ENCODE measurements at places on chromosomes 7 and 10.

- no peak for DNase-seq
Measured at GRCh38 chr7:33190688-33191304, 61.4 kb downstream of the BBS9 start.

DNA sequence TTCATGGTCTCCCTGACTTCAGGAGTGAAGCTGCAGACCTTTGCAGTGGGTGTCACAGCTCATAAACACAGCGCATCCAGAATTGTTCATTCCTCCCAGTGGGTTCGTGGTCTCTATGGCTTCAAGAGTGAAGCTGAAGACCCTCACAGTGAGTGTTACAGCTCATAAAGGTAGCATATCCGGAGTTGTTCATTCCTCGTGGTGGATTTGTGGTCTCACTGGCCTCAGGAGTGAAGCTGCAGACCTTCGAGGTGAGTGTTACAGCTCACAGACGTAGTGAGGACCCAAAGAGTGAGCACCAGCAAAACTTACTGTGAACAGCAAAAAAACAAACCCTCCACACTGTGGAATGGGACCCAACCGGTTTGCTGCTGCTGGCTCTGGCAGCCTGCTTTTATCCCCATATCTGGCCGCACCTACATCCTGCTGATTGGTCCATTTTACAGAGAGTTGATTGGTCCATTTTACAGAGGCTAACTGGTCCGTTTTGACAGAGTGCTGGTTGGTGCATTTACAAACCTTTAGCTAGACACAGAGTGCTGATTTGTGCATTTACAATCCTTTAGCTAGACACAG, 308.8 kb downstream of the PTPRN2 start:
- no peak for DNase-seq

GRCh38 chr10:106502641-106503040, 661.9 kb downstream of the SORCS1 start:
- no peak for DNase-seq

- no peak for DNase-seq
Measured at GRCh38 chr7:44884621-44885393, 523 bp downstream of the PURB start.

GRCh38 chr7:55177068-55177530, 158.3 kb downstream of the EGFR start:
- no peak for DNase-seq

GRCh38 chr10:70920519-70920918, 32.2 kb upstream of the PCBD1 start:
- no peak for DNase-seq

GRCh38 chr7:149723795-149724495, 49.4 kb downstream of the ZNF467 start:
- DNase-seq: no peak

- no peak for DNase-seq
Measured at GRCh38 chr7:48458701-48459524, 287.7 kb downstream of the ABCA13 start.

DNA sequence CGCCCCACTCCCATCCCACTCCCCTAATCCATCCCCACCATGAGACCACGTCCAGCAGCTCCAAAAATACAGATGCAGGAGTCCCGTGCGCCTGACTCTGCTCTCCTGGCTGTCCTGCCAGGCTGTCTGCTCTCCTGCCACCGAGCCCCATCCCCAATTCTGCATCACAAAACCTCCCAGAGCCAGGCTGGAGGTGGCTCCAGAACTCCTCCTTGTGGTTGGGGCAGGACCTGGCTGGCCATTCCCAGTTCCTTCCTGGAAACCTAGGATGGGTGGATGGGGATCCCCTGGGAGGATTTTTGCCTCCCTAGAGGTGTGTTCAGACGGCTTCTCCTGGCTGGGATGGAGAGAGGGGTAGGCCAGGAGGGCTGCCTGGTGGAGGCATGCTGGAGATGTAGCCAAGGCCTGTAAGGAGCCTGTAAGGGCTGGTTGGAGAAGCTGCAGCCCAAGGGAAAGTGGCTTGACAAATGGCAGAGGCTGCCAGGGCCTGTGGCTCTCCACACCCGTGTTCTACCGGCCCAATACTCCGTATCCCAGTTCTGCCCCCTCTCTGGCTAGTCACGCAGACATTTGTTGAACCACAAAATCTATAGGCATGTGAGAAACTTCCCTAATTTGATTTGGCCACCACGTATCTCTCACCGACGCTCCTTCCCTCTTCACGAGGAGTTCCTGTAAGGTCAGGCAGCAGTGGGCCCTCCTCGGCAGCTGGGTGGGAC, 99.3 kb downstream of the ARHGAP22 start:
- no peak for DNase-seq

- DNase-seq: no peak
Measured at GRCh38 chr7:86968618-86969017, 90.8 kb downstream of the ELAPOR2 start.

DNA sequence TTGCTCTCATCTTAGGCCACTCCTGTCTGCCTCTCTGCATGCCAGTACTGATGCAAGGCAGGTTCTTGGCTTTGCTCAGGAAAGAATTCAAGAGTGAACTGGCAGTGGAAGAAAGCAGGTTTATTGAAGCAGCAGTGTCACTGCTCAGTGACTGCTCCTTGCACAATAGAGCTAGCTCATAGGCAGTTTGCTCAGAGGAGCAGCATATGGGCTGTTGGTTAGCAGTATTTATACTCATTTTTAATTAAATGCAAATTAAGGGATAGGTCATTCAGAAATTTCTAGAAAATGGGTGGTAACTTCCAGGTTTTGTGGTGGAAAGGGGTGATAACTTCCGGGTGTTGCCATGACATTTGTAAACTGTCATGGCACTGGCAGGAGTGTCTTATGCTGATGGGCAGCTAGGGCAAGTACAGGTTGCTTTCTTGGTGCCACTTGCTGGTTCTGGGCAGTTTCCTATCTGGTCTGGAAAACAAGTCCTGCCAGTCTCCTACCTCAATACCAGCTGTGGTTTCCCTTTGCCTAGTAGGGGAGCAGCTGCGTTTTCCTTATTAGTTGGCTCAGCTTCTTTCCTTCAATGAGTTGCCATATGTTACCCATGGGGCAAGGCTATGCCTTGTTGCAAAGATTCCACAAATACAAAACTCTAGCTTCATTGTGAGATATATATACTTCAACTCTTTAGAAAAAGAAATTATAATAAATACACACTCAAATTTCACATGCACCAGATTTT, 64.8 kb upstream of the CALD1 start:
- no peak for DNase-seq

- DNase-seq: no peak
Measured at GRCh38 chr7:28328822-28329660, 83.3 kb upstream of the CREB5 start.

DNA sequence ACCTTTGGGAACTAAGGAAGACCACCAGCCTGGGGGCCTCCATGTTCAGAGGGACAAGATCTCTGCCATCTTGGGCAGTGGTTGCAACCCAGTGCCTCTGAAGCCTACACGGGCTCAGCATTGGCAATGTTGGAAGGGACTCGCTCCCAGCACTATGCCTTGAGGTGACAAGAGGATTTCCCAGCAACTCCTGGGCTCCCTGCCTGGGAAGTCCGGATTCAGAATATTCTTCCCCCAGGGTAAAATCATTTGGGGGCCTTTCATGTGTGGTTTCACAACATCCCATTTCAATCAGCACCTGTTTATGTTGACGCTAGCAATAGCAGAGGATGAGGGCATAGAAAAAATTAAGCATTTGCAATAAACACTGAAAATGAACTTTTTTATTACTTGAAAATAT, 509.8 kb upstream of the MGMT start:
- DNase-seq: no peak

DNA sequence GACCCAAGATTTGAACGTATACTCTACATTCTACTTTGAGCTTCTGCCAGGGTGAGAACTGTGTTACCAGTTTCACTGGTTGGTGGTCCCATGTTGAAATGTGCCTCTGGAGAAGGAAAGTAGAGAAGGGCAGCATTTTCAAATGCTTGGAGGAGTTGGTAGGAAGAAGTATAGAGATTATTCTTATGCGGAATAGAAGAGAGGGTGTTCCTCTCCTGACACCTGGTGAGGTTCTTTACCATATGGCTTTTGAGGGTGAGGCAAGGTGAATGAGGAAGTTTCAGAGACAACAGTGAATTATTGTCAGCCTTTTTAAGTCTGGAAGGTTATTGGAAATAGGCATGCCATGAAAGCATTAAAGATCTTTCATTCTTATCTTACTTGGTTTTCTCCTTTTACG, 34.3 kb downstream of the R3HCC1L start:
- DNase-seq: no peak

DNA sequence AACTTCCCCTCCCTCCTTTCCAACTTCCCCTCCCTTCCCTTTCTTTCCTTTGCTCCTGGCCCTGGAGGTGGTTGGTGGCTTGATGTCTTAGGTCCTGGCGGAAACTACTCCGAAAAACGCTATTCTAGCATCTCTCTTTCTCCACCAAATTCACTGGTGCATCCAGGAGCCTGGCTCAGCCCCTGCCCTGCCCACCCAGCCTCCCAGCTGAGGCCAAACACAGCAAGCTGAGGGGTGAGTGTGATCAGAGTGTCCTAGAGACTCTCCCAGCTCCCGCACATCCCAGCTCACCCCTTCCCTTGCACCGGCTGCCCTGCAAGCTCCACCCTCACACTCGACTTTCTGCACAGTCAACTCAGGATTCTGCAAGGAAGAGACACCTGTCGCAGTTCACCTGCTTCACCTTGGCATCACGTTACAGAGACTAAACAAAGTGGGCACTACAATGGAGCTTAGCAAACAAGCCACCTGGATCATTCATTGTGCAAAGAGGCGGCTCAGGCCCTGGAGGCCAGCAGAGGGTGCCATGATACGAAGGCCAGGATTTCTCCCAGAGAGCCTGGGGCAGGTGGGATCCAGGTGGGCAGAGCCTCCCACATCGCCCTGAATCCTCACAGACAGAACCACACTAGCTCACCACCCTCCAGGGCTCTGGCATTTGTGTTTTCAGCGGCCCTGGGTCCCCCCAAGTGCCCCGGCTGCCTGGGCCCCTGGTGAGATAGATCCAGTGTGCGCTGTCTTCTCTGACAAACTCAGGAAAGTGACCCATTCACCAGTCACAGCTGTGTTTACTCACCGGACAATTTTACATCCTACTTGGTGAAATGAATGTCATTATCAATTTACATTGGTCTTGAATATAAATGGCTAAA, 169.6 kb downstream of the TCERG1L start:
- no peak for DNase-seq

GRCh38 chr10:91552274-91553095, 80.4 kb downstream of the PPP1R3C start:
- DNase-seq: no peak

GRCh38 chr10:121171825-121172787, 320.9 kb downstream of the WDR11 start:
- no peak for DNase-seq

- DNase-seq: no peak
Measured at GRCh38 chr7:20798694-20799121, 12.0 kb upstream of the SP8 start.

DNA sequence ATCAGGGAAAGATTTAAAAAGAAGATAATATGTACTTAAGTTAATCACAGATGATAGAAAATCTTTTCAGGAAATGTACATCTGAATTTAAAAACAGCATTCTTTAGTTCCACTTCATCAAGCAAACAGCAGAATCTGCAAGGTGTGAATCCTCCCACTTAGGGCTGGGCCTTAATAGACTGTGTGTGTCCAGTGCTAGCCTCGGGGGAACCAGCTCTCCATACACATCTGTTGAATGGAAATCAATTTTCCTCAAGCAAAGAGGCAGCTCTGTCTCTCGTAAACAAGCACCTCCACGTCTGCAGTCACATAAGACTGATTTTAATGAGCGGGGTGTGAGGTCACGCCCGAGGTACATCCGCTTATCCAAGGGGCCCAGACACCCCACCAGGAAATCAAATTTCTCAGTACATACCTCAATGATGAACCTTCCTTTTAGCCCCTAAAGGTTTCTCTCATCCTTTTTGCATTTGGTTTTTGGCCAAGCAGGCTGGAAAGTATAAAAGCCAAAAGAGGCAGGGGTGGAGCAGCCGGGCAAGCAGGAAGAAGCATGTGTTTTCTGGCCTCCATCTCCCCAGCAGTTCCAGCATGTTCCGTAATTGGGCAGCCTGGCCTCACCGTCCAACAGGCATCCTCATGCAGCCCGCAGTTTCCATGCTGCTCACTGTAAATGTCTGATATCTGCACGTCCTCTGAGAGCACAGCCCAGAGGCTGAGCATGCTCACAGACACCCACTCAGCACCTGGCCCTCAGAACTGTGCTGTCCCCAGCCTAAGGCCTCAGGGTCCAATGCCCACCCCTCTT, 131.3 kb downstream of the GLI3 start:
- no peak for DNase-seq

DNA sequence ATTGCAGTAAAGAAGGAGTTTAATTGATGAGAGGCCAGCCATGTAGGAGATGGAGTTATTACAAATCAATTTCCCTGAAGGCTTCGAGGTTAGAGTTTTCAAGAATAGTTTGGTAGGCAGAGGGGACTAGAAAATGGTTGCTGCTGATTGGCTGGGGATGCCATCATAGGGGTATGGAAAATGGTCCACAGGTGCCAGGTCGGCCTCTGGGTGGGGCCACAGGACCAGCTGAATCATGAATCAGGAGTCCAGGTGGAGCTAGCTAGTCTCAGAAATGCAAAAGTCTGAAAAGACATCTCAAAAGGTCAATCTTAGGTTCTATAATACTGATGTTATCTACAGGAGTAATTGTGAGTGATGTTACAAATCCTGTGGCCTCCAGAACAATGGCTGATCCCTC, 714.0 kb upstream of the GHITM start:
- DNase-seq: no peak

GRCh38 chr7:70480927-70481569, 650.9 kb upstream of the GALNT17 start:
- no peak for DNase-seq

GRCh38 chr7:159109653-159110035, 35.0 kb downstream of the VIPR2 start:
- no peak for DNase-seq

DNA sequence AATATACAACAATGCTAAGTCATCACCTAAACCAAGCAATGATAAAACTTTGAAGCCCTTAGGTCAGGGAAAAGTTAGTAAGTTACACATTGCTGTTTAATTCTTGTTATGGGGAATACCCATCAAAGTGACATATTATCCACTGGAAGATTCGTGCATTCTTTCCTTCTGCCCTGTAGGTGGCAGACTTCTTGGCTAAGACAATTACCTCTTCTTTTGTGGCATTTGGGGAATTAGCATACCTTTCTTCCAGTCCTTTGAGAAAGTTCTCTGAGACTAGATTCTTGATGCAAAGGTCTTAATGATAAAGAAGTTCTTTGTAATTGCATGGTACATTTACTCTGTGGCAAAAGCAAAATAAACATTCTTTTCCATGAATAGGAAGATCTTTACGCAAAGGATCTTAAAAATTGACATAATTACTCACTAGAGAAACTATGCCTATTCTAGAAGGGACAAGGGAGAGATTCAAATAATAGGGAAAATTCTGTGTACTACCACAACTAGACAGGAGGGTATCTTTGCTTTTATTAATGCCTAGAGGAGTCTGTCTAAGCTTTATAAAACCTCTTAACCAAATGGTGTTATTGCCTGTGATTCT, 395.9 kb downstream of the GRM8 start:
- no peak for DNase-seq

GRCh38 chr7:33854178-33854577, 51.2 kb upstream of the BMPER start:
- no peak for DNase-seq

Measured in hippocampal formation (tissue), 2 donors.